ENCODE measurements at places on chromosomes 4 and X. TPM values are rescaled to one million over a fixed set of nuclear protein-coding genes. Genes with fewer than 3 reads are reported as not detected.

DNA sequence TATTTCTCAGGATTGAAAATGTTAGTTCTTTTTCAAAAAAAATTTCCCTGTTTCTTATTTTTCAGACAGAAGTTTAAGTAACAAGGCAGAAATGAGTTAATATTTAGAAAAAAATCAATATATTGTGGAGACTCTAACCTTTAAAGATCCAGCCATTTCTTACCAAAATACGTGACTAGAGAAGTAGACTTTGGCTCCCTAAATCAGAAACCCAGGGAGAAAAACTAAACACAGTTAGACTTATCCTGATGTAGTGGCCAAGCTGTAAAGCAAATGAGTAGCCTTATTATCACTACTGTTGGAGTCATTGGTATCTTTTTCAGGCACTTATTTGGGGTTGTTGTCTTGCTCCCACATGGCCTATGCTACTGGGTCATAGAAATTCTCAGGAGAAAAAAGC is 1556.4 kb upstream of the ADGRL3 start:
- no peak overlapping the region for H3K27ac ChIP-seq
- no peaks in the 10 kb centered on the region for H3K27me3 ChIP-seq
- H3K4me3 ChIP-seq, result no peak overlapping the region
- H3K36me3 ChIP-seq, result no peaks in the 10 kb centered on the region
- DNase-seq, result no peak

DNA sequence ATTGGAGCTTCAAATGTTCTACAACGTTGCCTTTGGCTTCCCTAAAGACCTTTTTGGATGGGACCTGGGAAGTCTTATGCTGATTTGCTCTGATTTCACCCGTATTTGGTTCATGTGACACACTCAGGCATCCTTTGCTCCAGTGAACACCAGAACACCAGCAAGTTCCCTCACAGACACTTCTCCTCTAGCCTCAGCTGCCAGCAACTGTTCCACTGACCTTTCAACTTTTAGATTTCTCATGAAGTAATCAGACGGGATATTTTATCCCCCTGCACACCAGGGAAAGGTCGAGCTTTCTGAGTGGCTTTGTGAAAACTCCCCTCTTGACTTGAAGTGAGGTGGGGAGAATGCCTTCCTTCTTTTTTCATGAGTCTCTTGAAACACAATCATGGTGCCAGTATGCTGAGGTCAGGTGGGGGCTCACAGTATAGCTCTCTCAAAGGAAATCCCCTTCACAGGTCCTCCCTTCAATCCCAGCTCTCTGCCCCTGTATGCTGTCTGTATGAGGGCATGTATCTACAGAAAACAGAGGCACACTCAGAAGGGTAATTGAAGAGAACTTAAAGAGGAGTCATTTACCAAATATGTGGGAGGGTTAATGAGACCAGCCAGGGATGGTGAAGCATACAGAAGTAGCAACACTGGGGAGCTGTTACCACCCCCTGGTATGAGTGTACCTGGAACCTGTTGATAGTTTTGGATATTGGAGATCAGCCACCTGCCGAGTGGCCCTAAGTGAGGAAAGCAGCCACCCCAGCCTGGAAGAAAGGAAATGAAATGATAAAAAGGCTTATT is 62.7 kb downstream of the FGFBP1 start:
- no peaks in the 10 kb centered on the region for H3K27me3 ChIP-seq
- DNase-seq, result no peak
- no peaks in the 10 kb centered on the region for H3K36me3 ChIP-seq

- H3K27me3 ChIP-seq, result no peaks in the 10 kb centered on the region
- H3K4me1 ChIP-seq, result no peaks in the 10 kb centered on the region
- H3K36me3 ChIP-seq, result no peaks in the 10 kb centered on the region
- DNase-seq, result peak; percentile 37
- H3K27ac ChIP-seq, result no peak overlapping the region
These were observed 1819.5 kb upstream of the TENM3 start for GRCh38 chr4:180423712-180424057.

DNA sequence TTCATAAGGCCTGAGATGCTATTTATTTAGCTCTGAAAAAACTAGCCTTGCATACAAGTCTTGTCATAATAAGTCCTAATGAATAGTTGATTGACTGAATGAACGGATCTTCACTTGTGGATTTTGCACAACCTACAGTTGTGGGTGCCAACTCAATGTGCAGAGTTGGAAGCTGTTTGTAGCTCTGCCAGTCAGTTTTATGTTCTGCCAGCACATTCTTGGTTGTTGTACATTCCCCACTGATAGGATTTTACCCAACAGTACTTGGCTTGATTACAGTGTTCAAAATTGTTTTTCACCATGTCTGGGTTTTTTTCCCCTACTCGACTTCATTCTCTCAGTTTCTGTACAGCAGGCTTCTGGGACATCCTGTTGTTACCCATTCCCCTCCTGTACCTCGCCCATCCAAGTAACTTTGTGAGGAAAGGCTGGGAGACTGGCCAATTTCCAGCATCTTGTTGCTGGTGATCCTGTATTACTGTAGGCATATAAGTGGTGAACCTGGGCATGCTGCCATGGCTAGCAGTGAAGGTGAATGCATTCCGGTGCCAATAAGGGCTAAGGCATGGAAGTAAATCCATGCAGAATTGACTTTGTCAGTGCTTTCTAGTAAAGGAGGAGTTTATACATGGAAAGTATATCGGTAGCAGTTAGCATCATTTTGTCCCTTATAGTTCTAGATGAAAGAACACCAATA is 22.8 kb downstream of the IL1RAPL1 start:
- DNase-seq, result no peak
- H3K4me1 ChIP-seq, result no peaks in the 10 kb centered on the region
- no peak overlapping the region for H3K4me3 ChIP-seq
- H3K27ac ChIP-seq, result no peak overlapping the region
- H3K36me3 ChIP-seq, result no peaks in the 10 kb centered on the region
- H3K27me3 ChIP-seq, result no peaks in the 10 kb centered on the region

DNA sequence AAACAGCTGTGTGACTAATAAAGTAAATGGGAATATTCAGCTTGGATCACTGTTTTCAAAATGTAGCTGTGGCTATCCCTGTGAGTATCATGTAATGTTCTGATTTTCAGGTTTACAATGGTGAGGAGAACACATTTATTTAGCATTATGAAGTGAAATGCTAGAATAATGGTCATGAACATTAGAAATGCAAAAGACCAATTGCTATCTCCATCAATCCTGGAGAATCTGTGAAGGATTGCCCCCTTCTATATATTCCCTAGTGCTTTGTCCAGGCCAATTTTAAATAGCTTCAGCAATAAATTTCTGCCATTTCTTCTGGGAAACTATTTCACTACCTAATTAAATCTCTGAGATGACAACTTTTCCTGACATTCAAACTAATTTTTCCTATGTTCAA is 1399.1 kb downstream of the PCDH19 start:
- no peak for DNase-seq
- no peaks in the 10 kb centered on the region for H3K4me1 ChIP-seq
- no peak overlapping the region for H3K4me3 ChIP-seq
- H3K27me3 ChIP-seq, result no peaks in the 10 kb centered on the region
- H3K36me3 ChIP-seq, result no peaks in the 10 kb centered on the region

- no peak for DNase-seq
- H3K4me3 ChIP-seq, result no peak overlapping the region
- no peak overlapping the region for H3K27ac ChIP-seq
- H3K4me1 ChIP-seq, result peaks cover 4% of the 10 kb centered on the region
- peaks cover 83% of the 10 kb centered on the region for H3K36me3 ChIP-seq
These were observed 32.5 kb downstream of the WDR1 start for GRCh38 chr4:10083861-10084641.

DNA sequence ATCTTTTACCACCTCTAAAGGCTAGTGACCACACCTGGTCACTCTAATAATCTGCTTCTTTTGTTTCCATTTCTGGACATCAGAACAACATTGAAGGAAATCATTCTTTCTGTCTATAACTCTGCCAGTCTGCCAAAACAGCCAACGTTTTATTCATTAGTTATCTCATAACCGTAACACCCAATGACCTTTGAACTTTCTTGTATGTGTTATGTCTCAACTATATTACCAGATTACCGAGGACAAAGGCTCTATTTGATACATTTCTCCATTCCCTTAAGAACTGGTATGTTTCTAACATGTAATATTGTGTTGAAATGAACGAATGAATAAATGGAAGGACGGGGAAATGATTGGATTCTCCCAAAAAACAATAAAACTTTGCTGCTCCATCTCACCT is 152.7 kb downstream of the GABRB1 start:
- no peaks in the 10 kb centered on the region for H3K36me3 ChIP-seq
- no peak for DNase-seq
- no peak overlapping the region for H3K27ac ChIP-seq
- no peak overlapping the region for H3K4me3 ChIP-seq
- H3K4me1 ChIP-seq, result no peaks in the 10 kb centered on the region
- H3K27me3 ChIP-seq, result no peaks in the 10 kb centered on the region

DNA sequence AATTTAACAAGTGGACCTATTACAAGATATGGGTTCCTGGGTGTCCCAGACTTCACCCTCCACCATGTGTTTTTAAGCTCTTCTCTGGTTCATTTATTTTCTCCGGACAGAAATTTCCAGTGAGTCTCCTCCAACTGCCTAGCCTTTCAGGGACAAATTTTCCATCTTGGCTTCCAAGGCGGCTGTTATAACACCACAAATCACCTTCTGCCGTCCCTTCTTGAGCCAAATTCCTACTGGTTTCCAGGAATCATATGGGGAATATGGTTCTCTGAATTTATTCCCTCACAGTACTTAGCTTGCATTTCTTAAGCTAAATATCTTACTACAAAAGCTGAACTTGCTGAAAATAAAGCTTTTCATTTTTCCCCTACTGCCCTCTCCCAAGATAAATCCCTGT is 18.8 kb downstream of the NEXMIF start:
- no peaks in the 10 kb centered on the region for H3K27me3 ChIP-seq
- H3K4me3 ChIP-seq, result no peak overlapping the region
- H3K27ac ChIP-seq, result no peak overlapping the region

DNA sequence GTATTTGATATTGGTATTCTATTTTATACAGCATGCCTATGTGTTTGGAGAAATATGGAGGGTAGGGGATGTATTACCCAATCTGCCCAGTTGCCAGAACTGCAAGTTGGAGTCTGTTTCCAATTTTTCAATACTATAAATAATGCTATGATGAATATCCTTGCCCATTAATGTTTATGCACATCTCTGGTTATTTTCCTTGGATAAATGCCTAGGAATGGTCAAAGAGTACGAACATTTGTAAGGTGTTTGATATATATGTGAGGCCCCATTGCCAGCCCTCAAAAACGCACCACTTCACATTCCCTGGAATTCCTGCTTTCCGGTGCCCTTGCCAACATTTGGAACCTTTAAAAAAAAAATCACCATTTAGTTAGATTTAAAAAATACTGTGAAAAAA is 34.3 kb downstream of the CLDN34 start:
- no peaks in the 10 kb centered on the region for H3K36me3 ChIP-seq
- DNase-seq, result peak; percentile 65
- H3K27ac ChIP-seq, result no peak overlapping the region
- H3K27me3 ChIP-seq, result no peaks in the 10 kb centered on the region

RNF150 gene
- total RNA-seq, result 5.2 TPM

POU3F4 gene
- total RNA-seq, result 0.31 TPM

SYP gene
- 1.9 TPM for total RNA-seq
